ENCODE measurements at places on chromosomes 13 and 19. TPM values are rescaled to one million over a fixed set of nuclear protein-coding genes. Genes with fewer than 3 reads are reported as not detected.
A peak's percentile ranks its signal among the peaks of the same experiment; 100 is the strongest.

DNA sequence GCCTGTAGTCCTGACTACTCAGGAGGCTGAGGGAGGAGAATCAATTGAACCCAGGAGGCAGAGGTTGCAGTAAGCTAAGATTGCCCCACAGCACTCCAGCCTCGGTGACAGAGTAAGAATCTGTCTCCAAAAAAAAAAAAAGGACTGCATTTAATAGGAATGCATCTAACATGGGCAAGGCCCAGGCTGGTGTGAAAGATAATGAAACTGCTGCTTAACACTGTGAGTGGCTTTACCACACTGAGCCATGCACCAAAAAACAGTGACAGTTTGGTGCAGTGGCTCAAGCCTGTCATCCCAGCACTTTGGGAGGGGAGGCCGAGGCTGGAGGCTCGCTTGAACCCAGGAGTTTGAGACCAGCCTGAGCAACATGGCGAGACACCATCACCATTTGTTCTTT lies 8.6 kb downstream of the GTF2F1 start:
- no peak for DNase-seq

- DNase-seq = no peak
These were observed 7.7 kb downstream of the N4BP2L2 start for GRCh38 chr13:32530841-32531253.

GRCh38 chr19:38693380-38694223 lies 46.2 kb downstream of the ACTN4 start:
- DNase-seq = peak; percentile 73

Gene GPR18
- total RNA-seq = not detected

DNA sequence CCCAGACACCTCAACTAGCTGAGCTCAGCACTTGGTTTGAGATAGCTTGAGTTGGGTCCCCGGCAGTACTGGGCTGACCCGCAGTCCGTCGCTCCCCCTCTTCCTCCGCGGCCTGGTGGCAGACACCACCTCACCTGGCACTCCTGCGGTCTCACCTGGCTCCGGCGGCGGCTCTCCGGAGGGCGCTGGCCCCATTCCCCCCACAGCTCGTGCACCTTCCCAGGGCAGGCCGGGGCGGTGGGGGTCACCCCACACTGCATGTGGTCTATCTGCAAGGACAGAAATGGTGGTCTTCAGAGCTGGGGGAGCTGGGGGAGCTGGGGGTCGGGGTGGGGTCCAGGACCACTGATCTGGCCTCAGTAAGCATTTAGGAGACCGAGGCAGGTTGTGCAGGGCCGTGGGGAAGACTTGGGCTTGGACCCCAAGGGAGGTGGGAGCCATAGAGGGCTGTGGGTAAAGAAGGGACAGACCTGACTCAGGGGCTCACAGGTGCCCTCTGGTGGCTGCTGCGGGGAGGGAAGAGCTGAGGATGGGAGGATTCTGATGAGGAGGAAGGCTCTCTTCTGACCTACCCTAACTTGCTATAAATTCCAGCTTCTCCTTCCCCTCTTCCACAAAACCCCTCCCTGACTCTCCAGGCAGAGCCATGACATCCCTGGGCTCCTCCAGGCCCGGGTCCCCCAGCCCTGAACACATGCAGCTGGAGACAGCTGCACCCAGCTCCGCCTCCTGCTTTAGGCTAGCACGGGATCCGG lies 6.7 kb upstream of the PLIN4 start:
- no peak for DNase-seq

GRCh38 chr13:75165543-75166230 lies 316.3 kb downstream of the TBC1D4 start:
- no peak for DNase-seq

- DNase-seq = no peak
These were observed 2.2 kb upstream of the DUS3L start for GRCh38 chr19:5793188-5793587.

- DNase-seq = no peak
These were observed 26.3 kb upstream of the KL start for GRCh38 chr13:32989942-32990341.

GRCh38 chr13:41224113-41225110 lies 30.0 kb upstream of the KBTBD7 start:
- no peak for DNase-seq

Gene PRDX2
- total RNA-seq = 199 TPM

Gene ADGRE3
- not detected for total RNA-seq

Gene ZNF470
- 4.1 TPM for total RNA-seq

Gene RFXAP
- 5.9 TPM for total RNA-seq

Gene ZIC5
- not detected for total RNA-seq

Gene LILRA1
- total RNA-seq = 0.44 TPM

- DNase-seq = no peak
These were observed 96.0 kb downstream of the CAB39L start for GRCh38 chr13:49347650-49348385.

DNA sequence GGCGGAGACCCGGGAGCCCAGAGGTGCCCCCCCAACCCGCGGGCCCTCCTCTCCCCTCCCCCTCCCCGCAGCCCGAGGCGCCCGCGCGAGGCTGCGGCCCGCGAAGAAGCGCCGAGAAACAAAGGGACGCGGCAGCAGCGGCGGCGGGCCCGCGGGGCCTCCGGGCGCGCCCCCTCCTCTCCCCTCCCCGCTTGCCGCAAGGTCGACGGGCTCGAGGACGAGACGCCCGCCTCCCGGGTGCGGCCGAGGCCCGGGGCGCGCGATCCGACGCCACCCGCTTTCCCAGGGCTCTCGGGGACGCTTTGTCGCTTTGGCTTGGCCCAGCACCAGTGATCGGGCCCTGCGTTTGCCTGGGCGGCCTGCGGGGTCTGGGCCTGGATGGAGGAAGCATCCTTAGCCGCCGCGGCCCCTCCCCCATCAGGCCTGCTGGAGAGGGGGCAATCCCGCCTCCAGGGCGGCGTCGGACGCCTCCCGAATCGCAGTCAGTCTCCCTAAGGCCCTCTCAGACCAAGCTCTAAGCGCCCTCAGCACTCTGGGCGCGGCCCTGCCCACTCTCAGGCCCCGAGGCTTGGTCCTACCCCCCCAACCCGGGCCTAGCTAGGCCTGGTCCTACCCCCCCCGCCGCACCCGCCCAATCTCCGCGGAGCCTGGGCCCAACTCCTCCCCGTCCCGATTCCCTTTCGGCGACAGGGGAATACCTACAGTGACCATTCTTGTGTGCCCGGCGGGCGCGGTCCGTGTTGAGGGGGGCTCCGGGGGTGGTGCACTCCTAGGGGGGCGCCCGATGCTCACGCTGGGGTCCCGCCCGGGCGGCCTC lies 740 bp downstream of the ELAVL3 start:
- no peak for DNase-seq

Gene NUDT15
- total RNA-seq = 8.2 TPM

Gene CRX
- total RNA-seq = not detected

Gene LILRB3
- total RNA-seq = 1.6 TPM

DNA sequence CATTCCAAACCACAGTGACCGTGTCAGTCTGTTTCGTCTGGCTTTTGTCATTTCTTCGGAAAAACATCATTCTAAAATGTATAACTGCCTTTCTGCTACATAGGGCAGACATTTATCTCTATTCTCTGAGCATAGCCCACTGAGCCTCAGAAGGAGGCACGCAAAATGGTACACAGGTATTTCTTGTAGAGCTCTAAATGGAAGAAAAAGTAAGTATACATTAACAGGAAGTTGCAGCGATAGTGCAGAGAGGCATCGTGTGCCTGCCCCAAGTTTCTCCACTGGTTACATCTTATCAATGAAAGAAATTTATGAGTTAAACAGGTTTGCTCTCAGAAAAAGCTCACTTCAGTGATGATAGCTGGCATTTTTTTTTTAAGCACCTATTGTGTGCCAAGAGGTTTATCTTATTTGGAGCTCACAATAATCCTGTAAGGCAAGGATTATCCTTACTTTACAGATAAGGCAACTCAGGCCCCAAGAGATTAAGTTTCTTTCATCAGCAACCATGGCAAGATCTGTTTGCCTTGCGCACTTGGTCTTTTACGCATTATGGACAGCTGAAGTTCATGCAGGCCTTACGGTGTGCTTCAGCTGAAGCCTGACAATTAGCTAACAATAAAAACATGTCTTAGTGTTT lies 1.2 kb upstream of the RCBTB2 start:
- no peak for DNase-seq
